ENCODE measurements at places on chromosomes 5 and 9.
A peak's percentile ranks its signal among the peaks of the same experiment; 100 is the strongest.

DNA sequence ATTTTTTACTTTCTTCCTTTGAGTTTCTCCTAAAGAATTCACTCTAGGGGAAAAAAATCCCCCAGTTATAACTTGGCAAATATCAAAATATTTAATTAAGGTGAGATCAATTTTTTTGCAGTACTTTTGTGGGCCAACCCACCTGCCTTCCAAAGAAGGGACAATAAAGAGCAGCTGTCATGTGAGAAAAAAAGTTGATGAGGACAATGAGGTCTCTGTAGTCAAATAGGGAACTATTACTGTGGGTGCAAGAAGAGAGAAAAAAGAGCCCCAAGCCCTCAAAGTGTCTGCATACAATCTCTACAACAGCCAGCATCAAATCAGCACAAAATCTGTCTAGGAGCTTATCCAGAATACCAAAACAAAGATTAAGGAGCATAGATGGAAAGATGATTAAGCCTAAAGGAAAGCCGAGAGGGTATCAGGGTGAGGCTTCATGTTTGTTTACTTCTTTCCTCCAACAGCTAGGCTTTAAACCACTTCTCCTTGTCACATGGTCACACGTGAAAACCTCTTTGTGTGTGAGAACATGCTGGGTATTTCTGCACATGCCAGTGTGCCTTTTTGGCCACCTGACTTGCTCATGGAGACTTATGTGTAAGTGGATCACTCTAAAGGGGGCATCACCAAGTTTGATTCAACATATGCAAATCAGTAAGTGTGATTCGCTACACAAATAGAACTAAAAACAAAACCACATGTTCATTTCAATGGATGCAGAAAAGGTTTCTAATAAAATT, 19.2 kb upstream of the FYB1 start:
- no peak for DNase-seq

DNA sequence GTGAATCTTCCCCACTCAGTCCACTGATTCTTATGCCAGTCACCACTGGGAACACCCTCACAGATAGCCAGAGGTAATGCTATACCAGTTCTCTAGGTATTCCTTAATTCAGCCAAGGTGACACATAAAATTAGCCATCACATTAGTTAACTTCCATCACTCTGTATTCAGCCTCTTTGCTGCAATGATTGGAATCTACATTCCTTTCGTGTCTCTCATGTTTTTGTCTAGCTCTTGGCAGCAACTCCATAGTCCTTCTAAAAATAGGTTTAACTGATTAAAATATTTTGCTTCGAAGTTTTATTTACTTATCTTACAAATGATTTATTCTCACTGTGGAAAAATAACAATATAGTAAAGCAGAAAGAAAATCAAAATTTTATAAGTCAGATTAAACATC, 19.6 kb upstream of the RNF20 start:
- no peak for DNase-seq

DNA sequence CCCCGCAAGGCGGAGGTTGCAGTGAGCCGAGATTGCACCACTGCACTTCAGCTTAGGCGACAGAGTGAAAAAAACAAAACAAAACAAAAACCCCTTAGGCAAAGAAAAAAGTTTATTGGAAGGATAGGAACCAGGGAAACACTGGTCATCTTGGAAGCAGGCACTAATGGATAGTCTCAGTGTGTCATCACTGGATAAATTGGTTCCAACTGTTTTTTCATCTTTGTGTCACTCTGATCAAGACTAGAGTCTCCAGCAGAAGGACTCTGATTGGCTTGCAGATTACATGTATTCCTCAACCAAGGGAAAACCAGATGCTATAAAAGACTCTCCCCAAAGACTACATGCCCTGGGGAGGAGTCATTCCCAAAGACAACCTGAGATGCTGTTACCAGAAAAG, 35.0 kb upstream of the HMHB1 start:
- no peak for DNase-seq

DNA sequence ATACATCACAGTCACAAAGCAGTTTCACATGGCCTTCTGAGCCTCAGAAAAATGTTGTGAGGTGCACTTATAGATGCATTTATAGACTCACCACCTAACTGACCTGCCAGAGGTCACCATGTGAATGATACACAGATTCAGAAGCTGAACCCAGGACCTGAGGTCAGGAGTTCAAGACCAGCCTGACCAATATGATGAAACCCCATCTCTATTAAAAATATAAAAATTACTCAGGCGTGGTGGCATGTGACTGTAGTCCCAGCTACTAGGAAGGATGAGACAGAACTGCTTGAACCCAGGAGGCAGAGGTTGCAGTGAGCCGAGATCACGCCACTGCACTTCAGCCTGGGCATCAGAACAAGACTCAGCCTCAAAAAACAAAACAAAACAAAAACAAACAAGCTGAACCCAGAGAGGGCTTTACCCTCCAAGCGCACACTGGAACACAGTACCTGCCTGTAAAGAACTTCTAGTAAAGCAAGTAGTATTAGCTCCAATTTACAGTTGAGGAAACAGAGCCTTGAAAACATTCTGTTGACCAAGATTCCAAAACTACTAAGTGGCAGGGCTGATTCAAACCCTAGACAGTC, 16.3 kb downstream of the ECPAS start:
- DNase-seq = no peak

DNA sequence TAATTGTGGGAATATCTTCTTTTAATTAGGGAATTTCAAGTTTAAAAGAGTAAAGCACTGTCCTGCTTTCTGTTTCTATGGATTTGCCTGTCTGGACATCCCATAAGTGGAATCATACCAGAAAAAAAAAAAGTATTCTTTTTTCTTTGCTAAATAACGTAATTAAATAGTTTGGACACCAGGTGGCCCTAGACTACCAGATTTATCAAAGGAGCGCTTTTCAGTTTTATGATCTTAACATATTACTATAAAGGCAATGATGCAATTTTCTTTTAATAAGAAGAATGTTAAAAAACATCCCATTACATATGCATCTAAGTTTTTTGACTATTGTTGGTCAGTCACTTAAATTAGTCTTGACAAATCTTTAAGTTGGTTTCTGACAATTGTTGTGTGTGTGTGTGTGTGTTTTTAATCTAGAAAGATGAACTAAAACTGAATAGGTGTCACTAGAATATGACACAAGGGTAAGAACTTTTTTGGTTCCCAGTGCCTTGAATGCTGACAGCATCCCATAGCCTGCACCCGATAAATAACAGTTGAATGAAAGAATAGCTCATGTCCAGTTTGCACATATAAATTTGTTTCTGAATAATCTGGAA, 49.5 kb downstream of the C5orf22 start:
- peak; percentile 3 for DNase-seq

DNA sequence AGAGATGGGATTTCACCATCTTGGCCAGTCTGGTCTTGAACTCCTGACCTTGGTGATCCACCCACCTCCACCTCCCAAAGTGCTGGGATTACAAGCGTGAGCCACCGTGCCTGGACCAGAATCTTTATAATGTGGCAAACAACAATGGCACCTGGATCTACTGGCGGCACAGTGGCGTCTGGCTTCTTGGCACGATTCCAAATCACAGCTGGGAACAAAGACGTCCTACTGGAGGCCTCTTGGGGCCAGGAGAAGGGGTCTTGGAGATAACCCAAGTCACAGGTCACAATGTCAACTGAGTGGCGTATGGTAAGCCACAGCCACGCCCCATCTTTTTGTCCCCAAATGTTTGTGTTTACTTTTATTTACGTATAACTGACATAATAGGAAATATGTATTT, 77.8 kb upstream of the RAPGEF1 start:
- DNase-seq = peak; percentile 94

DNA sequence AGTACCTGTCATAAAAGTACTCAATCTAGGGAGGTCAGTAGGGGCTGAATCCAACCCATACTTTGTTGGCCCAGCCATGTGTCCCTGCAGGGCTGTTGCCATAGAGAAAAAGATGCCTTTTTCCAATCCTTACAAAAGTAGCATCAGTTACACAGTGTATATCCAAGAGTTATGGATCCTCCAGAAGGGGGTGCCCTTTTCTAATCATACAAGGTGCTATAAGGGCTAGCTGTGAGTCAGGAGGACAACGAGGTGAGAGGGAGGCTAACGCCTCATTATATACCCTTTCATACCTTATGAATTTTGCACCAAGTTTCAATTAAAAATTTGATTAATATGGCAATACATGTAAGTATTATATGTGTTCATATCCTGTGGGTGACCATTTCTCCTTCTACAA, 4.8 kb downstream of the KIAA0825 start:
- no peak for DNase-seq

DNA sequence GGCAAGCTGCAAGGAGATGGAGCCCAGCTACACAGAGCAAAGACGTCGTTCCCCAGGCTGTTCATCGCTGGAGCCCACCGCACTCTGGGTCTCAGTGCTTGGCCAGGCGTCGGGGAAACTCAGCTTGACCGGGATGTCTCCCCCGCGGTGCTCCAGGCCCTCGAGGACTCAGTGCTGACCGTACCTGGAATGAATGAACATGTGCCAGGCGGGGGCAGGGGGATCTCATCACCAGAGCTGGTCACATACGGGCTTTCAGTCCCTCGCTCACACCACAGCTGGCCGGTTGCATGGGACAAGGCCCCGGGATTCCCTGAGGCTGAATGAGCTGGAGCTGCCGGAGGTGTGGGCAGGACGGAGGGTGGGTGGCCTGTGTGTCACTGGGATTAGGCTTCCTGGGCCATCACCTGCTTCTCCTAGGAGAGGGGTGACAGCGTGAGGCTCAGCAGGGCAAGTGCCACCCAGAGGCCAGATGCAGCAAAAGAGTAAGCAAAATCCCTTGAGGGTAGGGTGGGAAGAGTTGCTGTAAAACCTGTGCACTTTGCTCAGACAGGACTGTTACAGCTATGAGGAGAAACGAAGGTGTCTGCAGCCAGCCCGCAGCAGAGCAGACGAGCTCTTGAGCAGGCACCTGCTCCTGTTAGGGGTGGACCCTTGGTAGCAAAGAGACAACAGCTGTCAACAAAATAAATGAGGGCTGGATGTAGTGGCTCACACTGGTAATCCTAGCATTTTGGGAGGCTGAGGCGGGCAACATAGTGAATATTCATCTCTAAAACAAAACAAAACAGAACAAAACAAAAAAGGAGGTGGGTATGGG, 70.7 kb upstream of the RAPGEF1 start:
- peak; percentile 25 for DNase-seq

DNA sequence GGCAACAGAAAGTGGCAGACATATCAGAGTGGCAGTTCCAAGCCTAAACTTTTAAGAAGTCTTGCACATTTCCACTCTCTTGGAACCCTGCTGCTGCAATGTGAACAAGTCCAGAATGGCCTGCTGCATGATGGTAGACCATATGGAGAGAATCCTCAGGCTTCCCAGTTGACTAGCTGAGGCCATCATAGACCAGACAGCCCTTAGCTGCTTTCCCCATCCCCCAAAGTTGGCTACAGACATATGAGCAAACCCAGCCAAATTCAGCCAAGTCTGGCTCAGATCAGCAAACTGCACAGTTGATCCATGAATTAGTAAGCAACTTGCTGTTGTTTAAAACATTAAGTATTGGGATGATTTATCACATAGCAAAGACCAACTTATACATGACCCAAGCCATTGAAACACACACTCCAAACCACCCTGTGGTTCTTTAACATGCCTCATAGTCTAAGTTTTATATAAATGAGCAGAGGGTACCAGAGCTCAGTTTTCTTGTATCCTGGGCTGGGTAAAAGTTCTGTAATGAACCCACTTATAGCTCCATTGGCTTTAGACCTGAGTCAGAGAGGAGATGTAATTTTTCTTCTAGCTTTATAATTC, 19.9 kb downstream of the PPP3R2 start:
- DNase-seq = no peak

DNA sequence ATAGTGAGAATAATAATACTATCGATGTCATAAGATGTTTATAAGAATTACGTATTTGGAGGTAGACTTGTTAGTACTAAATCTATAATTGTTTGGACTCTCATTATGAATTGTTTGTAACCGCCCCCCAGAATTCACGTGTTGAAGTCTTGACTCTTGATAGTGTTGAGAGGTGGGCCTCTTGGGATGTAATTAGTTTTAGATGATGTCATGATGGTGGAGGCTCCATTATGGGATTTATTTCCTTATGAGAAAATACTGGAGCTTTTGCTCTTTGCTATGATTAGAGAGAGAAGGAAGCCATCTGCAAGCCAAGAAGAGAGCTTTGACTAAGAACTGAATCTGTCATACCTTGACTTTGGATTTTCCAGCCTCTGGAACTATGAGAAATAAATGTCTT, 142.2 kb downstream of the PRDM9 start:
- no peak for DNase-seq

GRCh38 chr9:94740145-94740840, 13.8 kb downstream of the AOPEP start:
- no peak for DNase-seq

DNA sequence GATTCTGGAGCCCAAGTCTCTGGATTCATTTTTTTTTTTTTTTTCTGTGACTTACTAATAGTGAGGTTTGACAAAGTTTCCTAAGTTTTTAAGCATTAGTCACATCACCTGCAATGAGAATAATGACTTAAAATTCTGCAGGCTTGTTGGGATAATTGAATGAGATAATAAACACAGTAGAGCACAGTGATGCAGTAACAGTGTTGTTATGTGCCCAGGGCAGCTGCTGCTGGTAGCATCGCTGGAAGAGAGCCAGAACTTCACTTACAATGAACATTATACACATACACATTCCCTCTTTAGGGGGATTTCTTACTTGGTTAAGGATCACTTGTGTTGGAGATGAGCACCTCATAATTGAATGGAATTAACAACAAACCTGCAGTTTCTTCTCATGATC, 78.9 kb downstream of the ALDH7A1 start:
- DNase-seq = peak; percentile 19

DNA sequence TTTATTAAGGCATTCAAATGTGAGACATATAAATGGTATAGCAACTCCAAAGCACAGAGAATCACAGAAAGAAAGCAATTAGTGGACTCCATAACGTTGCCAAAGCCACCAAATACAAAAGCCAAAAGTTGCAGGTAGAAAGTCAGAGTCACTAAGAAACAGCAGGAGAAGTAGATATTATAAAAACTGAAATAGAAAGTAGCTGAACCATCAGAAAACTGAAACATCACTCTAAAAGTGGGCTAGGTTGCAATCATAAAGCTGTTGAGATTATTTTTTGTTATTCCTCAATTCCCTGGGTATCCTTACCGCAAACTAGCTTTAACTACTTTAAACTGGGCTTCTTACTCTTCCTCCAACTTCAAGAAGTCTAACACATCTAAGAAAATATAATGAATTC, 108.1 kb upstream of the ARRDC3 start:
- no peak for DNase-seq

GRCh38 chr5:78613756-78614155, 34.8 kb downstream of the LHFPL2 start:
- DNase-seq = no peak

DNA sequence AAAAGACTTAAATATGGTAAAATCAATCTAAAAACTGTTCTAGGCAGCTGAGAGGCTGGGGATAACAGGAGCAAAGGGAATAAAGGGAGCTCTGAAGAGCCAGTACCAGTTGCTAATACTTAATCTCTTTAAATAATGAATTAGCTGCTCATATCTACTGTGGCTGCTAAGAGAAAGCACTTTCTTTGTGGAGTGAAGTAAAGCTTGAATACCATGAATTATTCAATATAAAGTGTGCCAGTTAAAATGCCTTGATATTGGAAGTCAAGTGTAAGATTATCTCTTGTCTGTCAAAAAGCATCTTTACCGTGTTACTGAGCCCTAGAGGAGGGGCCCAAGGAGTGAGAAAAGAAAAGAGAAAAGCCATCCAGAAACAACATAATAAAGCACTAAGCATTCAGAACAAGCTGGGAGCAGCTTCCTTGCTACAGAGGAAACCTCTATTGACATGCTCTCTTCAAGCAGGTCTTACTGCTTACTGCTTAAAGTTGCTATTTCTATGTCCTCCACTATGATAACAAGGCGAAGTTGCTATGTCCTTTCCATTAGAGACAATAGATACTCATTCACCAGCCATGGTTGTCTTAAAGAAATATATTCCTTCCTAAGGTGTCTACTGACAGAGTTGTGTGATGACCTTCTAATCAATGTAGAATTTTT, 297.4 kb downstream of the CETN3 start:
- DNase-seq = no peak
